ENCODE measurements at places on chromosomes 4 and X.

GRCh38 chr4:113008135-113008534 is 41.3 kb upstream of the ANK2 start:
- DNase-seq, result no peak

DNA sequence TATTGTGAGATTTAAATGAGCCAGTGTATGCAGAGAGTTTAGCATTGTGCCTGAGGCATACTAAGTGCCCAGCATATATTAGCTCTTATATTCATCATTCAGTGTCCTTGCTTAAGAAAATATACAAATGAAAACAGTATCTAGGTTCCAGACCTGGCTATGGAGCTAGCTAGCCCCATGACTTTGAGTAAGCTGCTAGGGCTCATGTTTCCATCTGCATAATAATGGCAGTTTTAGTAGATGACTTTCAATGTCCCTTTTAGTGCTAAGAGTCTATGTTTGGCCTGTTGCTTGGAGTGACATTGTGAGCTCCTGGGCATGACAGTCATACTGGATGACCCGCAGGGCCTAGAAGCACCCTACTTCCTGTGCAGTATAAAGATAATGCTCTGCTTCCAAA is 435.3 kb downstream of the ZIC3 start:
- DNase-seq, result no peak

GRCh38 chr4:176790398-176790797 is 2.3 kb downstream of the VEGFC start:
- no peak for DNase-seq

DNA sequence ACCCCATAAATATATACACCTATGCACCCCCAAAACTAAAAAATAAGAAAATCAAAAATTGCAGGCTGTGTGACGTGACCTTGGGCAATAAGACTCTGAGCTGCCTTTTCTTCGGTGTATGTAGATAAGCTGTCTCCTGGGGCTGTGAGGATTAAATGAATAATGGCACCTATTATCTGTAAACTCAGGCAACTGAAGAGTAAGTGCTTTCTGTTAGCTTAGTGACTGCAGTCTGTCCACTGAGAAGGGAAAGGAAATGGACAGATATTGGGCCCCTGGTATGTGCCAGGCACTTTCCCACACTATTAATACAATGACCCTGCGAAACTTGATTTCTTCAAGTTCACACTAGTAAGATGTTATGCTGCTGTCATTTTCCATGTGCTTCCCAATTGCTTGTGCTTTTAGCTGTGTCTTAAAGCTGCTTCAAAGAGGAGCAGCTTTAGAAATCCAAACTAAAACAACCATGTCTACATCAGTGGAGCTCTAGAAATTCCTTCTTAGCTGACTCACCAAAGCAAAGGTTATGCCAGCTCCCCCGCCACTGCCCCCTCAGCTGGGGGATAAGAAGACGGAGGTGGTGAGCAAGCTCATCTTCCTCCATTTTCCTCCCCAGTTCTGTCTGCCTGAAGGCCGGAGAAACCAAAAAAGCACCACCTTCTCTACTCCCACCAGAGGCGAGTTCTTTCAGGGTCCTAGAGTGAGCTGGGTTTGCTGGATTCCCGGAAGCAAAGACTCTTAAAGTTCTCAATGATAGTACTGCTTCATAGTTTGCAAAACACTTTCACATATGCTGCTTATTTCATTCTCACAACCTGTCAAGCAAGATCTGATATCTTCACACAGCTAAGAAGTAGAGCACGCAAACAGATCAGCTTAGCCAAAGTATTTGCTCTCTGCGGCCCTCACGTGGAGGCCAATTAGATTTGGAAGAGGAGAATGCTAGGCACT is 8.8 kb upstream of the DGAT2L6 start:
- peak; percentile 30 for DNase-seq

DNA sequence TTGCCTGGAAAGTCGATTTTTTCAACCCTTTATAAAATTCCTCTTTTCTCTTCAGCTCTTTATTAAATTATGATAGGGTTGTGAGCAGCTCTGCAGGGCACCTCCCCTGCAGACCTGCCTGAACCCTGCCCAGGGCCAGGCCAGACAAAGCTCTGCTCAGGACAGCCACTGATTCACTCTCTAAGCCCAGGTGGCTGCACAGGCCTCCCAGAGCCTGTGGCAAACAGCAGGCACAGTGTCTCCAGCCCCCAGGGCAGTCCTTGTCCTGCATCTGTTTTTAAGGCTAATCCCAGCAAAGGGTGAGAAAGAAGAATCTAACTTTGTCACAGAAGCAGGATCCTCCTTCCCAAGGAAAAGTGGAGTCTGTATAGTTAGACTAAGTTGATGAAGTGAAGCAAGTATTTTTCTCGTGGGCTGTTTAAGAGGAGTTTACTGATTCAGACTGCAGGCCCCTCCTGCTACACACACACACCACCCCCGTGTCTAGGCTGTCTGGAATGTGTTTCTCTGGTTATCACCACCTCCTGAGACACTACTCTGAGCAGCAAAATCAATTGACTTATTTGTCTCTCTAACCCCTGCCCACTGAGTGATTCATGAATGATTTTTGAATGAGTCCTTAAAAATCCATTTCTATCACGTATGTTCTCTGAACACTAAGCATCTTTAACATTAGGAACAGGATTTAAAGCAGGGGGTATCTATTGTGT is 101.7 kb downstream of the CHIC2 start:
- DNase-seq, result no peak

DNA sequence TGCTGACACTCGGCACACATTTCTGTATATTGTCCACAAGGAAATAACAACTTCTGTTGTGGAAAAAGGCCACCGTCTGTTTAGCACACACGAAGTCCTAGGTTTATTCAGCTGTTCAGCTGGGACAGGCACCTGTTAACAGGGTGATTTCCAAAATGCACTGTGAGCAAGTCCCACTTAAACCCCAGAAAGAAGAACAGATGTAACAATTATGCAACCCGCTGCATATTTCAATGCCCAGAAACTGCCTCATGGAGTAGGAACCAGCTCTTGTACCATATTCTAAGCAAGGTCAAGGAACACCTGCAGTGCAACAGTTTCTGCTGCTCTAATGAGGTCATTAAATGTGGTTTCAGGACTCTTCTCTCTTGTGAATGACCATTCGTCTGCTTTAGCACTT is 77.1 kb downstream of the GEMIN8 start:
- DNase-seq, result no peak

GRCh38 chr4:24076811-24077210 is 187.0 kb upstream of the PPARGC1A start:
- no peak for DNase-seq

DNA sequence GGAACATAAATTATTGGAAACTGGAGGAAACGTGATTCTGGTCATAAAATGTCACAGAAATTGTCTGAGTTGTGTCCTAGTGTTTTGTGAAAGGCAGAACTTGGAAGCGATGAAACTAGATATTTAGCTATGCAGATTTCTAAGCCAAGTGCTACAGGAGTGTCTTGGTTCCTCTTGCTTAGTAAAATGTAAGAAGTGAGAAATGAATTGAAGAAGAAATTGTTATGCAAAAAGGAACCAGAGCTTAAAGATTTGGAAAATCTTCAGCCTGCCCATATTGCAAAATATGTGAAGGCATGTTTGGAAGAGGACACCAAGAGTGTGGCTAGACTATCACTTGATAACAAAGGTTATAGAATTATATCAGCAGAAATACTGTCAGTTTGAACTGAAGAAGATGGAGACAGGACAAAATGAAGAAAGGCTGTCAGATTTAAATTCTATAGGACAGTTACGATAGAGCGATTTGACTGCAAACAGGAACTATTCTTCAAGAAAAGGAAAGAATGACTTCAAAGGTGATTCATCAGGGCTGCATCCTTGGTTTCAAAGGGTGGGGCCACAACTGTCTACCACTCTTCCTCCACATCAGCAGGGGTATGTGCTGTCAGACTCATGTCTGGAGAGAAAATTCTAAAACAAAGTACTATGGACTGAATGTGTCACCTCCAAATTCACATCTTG is 9.4 kb upstream of the CDS1 start:
- peak; percentile 17 for DNase-seq

- DNase-seq, result peak; percentile 88
Measured at GRCh38 chrX:151754047-151754429, 19.5 kb downstream of the CNGA2 start.

GRCh38 chr4:2049811-2050210 is 9.3 kb upstream of the NAT8L start:
- DNase-seq, result no peak

DNA sequence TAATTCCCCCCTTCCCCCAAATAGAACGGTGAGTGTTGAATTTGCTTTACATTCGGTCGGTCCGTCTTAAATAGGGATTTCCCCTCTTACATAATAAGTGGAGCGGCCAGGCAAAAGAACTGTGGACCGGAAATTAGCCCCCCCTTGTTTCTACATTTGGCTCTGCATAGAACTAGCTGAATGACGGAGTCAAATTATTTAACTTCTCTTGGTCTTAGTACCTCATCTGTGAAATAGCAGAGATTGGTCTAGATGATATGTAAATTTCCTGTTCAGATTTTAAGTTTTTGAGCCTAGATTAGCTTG is 1.3 kb downstream of the SPATA18 start:
- DNase-seq, result peak; percentile 61

DNA sequence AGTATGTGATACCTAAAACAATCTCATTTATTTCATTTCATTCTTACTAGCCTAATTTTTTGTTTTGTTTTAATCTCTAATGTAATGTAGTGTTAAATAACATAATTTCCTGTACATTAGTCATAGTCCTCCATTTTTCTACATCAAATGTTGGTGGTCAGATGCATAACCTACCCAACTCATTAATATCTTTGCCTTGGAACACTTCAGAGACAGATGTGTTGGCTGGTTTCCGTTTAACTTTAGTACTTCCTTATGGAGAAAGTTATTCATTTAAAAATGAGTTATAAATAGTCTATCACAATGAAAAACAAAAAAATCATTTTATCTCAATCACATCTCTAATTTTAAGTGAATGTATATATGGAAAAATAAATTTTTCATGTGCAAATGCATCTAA is 190.2 kb downstream of the ANTXR2 start:
- no peak for DNase-seq

GRCh38 chrX:64885850-64886249 is 90.4 kb downstream of the ZC4H2 start:
- no peak for DNase-seq

- no peak for DNase-seq
Measured at GRCh38 chr4:181006499-181007260, 1236.5 kb upstream of the TENM3 start.

GRCh38 chr4:147311956-147312355 is 168.9 kb upstream of the EDNRA start:
- no peak for DNase-seq

- no peak for DNase-seq
Measured at GRCh38 chrX:47078129-47079043, at the start of gene RGN. RGN (plus strand) TSS chrX:47078443; CDS start chrX:47081145, 2,702 bp downstream.

- peak; percentile 84 for DNase-seq
Measured at GRCh38 chr4:152935631-152936445, at the start of gene FHDC1. FHDC1 (plus strand) TSS chr4:152936323; CDS start chr4:152943058, 6,735 bp downstream.

- no peak for DNase-seq
Measured at GRCh38 chr4:217891-218290, 87.4 kb downstream of the ZNF732 start.

GRCh38 chr4:184936071-184936470 is 82.2 kb upstream of the HELT start:
- no peak for DNase-seq

DNA sequence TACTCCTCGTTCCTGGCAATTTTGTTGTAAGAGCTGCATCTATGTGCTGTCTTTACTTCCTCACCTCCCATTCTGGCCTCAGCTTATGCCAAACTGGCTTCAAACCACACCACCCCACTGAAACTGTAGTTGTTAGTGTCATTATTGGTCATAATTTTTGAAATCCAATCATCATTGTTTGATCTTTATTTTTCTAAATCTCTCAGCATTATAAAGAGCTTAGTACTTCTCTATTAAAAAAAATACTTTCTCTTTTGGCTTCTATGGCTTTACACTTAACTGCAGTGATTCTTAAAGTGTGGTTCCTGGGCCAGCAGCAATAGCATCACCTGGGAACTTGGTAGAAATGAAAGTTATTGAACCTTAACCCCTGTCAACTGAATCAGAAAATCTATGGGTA is 83.5 kb upstream of the GRPR start:
- no peak for DNase-seq

DNA sequence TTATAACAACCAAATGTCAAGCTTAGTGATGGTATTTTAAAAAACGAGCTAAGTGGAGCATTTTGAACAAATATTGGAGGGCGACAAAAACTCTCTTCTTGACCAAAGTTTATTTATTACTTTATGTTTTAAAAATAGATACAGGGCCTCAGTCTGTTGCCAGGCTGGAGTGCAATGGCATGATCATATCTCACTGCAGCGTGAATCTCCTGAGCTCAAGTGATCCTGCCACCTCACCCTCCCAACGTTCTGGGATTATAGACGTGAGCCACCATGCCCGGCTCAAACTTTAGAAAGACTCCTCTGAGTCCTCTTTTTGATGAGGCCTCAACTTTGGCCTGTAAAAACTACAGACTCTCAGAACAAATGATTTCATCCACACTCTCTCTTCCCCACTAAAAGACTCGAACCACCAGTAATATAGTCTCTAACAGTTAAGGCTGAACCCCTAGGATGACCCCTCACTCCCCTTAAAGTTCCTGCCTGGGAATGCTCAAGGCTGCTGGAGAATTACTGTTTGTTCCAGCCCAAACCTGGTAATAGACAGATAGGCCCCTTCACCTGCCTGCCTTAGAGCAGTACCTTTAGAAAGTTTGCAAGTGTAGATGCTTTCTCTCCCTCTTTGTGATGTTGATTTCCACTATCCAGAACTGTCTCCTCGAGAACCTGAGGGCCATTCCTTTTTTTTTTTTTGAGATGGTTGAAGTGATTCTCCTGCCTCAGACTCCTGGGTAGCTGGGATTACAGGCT is 55.3 kb upstream of the HPSE start:
- DNase-seq, result no peak

GRCh38 chr4:152999346-153000075 is 63.4 kb downstream of the FHDC1 start:
- DNase-seq, result no peak

DNA sequence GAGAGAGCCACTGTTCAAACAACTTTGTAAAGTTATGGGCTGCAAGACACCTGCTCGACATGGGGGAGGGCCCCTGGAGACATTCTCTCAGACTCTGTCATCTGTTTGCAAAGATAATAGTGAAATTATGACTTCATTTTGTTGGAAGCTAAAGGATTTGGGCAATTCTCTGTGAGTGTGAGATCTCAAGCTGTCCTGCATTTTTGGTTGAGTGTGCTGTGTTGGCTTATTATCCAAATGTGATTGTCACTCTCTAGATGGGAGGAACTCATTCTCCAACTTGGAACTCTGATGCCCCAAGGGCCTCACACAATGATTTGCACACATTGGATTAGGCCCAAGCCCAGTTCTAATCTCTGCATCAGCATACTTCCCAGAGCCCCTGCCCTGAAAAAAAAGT is 63.7 kb downstream of the STK32B start:
- DNase-seq, result no peak
